ENCODE measurements at places on chromosomes 6 and 20.
A peak's percentile ranks its signal among the peaks of the same experiment; 100 is the strongest.

DNA sequence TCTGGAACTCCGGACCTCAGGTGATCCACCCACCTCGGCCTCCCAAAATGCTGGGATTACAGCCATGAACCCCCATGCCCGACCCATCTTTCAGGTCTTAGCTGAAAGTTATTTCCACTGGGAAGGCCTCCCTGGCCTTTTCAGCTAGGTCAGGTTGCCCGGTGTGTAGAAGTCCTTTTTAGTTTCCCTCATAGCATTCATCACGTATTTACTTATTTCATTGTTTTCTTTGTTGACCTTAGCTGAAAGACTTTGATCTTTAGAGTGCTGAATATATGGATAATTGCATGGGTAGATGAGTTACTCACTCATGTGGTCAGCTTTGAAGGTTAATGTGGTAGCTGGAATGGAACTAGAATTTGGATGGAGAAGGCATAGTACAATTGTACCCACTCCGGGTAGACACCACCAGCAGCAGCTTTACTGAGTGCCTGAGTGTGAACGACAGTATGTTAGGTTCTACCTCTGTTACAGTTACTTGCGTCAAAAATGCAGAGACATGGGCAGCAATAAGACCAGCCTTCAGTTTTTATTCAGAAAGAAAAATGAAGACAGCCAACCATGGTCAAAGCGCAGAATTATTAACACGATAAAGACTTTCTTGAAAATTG lies 9.1 kb downstream of the KIZ start:
- no peak for DNase-seq

GRCh38 chr20:51036827-51037531 lies 14.1 kb upstream of the KCNG1 start:
- no peak for DNase-seq

- no peak for DNase-seq
Measured at GRCh38 chr6:28940294-28940857, 16.6 kb upstream of the TRIM27 start.

DNA sequence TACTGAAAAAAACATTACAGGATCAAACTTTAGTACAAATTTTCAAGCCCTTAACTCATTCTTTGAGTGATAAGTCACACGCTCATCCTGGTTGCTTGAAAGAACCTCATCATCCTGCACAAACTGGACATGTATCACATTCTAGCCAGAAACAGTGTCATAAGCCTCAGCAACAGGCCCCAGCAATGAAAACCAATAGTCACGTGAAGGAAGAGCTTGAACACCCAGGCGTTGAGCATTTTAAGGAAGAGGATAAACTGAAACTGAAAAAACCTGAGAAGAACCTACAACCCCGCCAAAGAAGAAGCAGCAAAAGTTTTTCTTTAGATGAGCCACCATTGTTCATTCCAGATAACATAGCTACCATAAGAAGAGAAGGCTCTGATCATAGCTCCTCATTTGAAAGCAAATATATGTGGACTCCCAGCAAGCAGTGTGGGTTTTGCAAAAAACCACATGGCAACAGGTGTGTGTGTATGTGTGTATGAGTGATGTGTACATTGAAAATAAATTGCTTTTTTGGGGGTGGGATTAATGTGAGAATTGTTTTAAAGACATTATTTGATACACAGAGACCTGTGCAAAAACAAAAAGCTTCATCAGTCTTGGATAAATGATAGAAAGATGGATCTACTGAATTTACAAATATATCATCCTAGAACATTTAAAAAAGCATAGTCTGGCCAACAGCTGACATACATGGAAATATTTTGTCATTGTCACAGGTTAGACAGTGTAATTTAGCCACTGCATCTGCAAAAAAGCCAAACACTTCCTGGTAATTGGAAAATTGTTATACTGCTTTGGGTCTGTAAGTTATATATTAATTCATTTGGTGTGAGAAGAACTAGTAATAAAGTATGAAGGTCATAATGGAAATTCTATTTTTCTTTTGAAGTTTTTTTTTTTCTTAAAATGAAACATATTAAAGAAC lies 50.1 kb downstream of the PHF3 start:
- DNase-seq = no peak

GRCh38 chr20:46640536-46641311 lies 10.5 kb downstream of the SLC13A3 start:
- DNase-seq = no peak

DNA sequence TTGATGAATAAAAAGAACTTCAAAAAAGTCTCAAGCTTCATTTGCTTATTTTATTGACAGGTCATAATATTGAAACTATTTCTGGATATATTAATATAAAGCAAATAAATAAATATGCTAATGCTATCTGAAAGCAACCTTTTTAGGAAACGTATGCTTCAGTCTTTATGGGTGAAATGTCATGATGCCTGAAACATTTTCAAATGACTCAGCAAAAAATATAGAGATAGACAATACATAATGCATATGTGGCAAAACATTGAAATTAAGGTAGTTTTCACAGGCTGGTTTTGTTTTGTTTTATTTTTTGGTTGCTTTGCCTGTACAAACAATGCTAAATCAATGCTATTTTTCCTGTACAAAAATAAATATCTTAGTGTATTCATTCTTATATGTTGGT lies 194.4 kb upstream of the PLCB4 start:
- DNase-seq = no peak

- DNase-seq = no peak
Measured at GRCh38 chr6:3305831-3306230, 47.1 kb downstream of the PSMG4 start.

GRCh38 chr20:49435639-49436038 lies 46.8 kb downstream of the KCNB1 start:
- no peak for DNase-seq

- DNase-seq = no peak
Measured at GRCh38 chr20:58511364-58511763, 3.8 kb downstream of the APCDD1L start.

GRCh38 chr6:106981926-106982325 lies 7.4 kb upstream of the CD24 start:
- no peak for DNase-seq

GRCh38 chr6:16706911-16707783 lies 54.1 kb downstream of the ATXN1 start:
- DNase-seq = no peak

GRCh38 chr20:53448875-53449274 lies 144.8 kb downstream of the ZNF217 start:
- no peak for DNase-seq

DNA sequence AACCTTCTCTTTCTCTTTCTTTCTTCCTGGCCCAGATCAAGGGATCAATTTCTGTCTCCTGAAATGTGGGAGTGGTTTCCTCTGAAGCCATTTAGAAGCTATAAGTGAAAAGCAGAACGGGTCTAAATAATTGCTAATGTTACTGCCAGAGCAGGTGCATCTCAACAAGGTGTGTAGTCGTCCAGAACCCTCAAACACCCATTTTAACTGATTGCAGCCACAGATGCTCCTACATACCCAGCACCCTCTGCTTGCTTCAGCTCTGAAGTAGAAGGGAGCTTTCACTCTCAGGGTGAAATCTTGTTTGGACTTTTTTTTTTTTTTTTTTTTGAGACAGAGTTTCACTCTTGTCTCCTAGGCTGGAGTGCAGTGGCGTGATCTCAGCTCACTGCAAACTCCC lies 592.1 kb upstream of the ARID1B start:
- DNase-seq = no peak

GRCh38 chr20:57586943-57587277 lies 26.0 kb downstream of the PCK1 start:
- DNase-seq = no peak

DNA sequence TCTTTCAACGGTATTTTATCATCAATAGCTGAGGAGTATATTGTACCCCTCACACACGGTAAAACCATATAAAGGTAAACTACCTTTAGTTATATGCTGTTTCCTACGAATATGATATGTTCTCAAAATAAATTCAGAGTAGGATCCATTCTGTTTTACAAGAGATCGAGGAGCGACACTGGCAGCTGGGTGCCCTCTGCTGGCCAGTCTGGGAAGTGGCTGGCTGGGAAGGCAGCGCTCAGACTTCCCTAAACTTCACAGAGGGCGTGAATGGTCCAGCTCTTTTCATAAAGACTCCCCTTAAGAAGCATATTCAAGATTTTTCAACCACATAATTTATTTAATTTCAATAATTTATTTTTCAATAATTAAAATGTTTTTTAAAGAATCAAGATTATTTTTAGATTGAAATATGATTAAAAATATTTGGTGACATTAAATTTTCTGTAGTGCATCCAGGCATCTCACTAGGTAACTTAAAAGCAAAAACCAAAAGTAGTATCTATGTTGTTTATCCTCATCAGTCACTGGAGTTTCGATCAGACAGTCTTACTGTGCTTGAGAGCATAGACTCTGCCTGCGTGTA lies 187.5 kb upstream of the PDE10A start:
- DNase-seq = no peak

DNA sequence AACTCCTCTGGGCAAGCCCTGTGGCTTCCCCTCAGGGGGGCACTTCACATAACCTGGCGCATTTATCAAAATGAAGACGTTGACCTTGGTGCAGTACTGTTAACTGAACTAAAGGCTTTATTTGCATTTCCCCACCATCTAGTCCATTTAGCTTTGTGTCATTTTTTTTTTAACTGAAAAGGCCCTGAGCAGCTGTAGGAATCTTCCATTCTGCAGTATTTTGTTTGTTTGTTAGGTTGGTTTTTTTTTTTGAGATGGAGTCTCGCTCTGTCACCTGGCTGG lies 10.7 kb downstream of the TMEM181 start:
- DNase-seq = no peak

- no peak for DNase-seq
Measured at GRCh38 chr6:118579786-118580185, 31.7 kb downstream of the PLN start.

- DNase-seq = no peak
Measured at GRCh38 chr20:5977223-5977622, 26.8 kb downstream of the MCM8 start.

DNA sequence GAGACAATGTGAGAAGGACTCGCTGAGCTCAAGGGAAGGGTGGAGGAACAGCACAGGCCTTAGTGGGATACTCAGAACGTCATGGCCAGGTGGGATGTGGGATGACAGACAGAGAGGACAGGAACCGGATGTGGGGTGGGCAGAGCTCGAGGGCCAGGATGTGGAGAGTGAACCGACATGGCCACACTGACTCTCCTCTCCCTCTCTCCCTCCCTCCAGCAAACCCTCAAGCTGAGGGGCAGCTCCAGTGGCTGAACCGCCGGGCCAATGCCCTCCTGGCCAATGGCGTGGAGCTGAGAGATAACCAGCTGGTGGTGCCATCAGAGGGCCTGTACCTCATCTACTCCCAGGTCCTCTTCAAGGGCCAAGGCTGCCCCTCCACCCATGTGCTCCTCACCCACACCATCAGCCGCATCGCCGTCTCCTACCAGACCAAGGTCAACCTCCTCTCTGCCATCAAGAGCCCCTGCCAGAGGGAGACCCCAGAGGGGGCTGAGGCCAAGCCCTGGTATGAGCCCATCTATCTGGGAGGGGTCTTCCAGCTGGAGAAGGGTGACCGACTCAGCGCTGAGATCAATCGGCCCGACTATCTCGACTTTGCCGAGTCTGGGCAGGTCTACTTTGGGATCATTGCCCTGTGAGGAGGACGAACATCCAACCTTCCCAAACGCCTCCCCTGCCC lies 1.7 kb downstream of the TNF start:
- DNase-seq = no peak

- no peak for DNase-seq
Measured at GRCh38 chr6:168248148-168248620, 71.4 kb downstream of the DACT2 start.

DNA sequence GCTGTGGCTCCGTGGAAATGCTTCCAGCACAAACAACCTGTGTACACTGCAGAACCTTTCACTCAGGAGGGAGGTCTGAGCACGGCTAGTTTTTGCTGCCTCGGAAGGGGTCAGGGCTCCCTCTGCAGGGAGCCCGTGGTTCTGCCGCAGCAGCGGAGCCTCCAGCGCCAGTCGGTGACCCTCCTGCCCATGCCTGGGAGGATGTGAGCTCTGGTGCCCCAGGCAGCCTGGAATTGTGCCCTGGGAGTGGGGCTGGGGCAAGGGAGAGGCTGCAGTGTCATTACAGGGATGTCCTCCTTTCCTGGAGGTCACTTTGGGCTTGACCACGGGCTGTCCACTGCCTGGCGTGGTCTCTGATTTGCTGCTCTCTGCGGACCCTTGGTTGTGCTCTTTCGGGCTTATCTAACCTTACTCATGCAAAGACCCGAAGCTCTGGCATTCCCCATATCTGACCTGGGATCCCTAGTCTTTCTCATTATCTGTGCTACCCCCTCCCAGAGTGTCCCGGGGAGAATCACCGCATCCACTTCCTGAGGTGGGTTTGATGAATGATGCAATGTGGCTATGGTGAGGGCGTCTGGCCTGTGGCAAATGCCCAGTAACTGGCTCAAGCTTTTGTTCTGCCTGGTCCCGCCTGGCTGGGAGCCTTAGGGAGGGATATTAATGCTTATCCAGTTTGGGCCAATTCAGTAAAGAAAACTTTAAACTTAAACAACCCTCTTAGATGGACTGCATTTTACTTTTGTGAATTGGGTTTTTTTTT lies 59.6 kb upstream of the TAGAP start:
- DNase-seq = peak; percentile 34

- DNase-seq = no peak
Measured at GRCh38 chr20:31472395-31473330, 2.3 kb downstream of the DEFB124 start.
